Cardiac fibroblast (primary cell): ENCODE measurements at places on chromosomes 5 and 9.
A peak's percentile ranks its signal among the peaks of the same experiment; 100 is the strongest.

DNA sequence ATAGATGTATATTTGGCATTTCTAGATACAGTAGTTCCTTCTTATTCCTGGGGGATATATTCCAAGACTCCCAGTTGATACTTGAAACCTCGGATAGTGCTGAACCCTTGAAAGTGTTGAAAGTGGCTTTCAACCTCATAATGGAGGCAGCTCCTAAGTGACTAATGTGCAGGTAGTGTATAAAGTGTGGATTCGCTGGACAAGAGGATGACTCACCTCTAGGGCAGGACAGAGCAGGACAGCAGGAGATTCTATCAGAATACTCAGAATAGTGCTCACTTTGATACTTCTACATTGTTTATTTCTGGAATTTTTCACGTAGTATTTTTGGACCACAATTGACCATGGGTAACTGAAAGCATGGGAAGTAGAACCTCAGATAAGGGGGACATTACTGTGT is 1138.9 kb upstream of the WWC1 start:
- no peak for DNase-seq

DNA sequence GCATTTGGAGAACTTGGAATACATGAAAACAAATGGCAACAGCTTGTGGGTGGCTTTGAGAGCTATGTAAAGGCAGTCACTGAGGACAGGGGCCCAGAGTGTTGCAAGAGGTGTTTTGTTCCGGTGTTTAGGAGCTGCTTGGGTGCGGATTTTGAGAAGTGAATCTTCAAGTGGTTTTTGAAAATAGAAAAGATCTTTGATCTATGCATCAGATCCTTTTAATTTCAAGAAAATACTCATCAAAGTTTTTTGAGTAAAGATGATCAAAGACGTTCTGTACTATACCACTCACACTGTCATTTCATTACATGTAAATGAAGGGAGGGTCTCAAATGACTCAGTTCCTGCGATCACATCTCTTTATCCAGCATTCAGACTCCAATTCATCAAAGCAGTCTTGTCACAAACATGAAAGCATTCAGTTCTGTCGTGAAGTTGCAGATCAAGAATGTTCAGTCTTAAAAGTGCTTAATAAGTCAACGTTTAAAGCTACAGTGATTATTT is 112.5 kb downstream of the WDR41 start:
- DNase-seq = no peak

DNA sequence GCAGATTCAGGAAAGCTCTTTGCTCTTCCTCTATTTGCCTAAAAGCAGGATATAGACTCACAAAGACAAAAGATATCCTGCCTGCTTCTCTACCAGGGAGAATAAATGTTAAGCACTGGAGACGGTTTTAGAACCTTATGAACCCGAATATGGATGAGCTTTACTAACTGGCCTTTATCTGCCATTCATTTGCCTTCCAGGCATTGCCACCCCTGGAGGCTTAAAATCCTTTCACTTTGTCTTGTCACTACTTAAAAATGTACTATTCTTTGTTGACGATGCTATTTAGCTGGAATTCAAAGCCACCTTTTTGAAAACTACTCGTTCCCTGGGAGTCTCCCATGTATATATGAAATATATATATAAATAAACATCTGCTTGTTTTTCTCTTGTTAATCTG is 23.2 kb upstream of the LVRN start:
- no peak for DNase-seq

- peak; percentile 87 for DNase-seq
These were observed 108.5 kb downstream of the C9orf152 start for GRCh38 chr9:110099236-110100095.

- peak; percentile 61 for DNase-seq
These were observed 67.9 kb downstream of the NFIB start for GRCh38 chr9:14245901-14246525.

DNA sequence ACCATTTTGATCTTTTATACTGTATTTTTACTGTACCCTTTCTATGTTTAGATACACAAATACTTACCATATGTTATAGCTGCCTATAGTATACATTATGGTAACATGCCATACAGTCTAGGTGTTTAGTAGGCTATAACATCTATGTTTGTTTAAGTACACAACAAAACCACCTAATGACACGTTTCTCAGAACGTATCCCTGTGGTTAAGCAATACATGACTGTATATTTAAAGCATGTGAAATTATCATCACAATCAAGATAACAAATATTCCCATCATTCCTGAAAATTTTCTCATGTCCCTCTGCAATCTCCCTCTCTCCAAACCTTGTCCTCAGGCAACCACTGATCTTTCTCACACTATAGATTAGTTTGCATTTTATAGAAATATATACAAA is 66.4 kb upstream of the SUSD1 start:
- peak; percentile 30 for DNase-seq

GRCh38 chr5:34053133-34053532 is 10.1 kb upstream of the C1QTNF3 start:
- DNase-seq = peak; percentile 85

GRCh38 chr9:137045294-137046087 is 486 bp downstream of the NPDC1 start:
- peak; percentile 56 for DNase-seq

- DNase-seq = no peak
These were observed 21.8 kb downstream of the IRX4 start for GRCh38 chr5:1860949-1861348.

GRCh38 chr9:135454737-135455136 is 24.8 kb upstream of the PPP1R26 start:
- no peak for DNase-seq

DNA sequence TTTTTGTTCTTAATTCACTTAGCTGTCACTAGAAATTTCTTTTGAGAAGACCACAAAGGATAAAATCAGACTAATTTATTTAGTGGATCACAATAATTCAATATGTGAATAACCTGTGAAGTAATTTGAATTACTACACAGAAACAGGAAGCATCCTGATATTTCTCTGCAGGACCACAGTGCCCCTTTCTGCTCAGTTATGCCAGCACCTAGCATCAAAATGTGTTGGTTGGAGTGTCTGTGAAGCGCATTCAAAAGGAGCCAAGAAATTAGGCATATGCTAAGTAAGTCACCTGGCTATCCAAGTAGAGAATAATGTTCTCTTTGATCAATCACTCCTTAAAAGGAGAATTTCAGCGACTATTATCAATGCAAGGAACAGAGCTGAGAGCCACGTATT is 187.5 kb downstream of the SLC12A2 start:
- no peak for DNase-seq

DNA sequence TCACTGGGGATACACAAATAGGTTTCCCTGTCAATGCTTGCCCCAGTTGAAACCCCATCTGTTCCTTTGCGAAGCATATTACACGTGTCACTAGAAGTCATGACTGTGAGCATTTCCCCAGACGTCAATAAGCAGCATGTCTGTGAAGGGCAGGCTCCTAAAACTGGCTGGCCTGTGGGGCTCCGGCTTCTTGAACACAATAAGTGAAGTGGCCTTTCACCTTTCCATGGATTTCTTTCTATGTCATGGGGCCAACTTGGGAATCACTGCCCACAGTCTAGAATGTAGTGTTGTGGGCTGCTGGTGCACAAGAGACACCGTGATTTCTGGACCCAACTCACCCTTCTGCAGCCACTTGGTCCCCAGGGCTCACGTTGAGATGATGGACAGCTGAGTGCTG is 60.4 kb upstream of the CTSL start:
- DNase-seq = no peak

DNA sequence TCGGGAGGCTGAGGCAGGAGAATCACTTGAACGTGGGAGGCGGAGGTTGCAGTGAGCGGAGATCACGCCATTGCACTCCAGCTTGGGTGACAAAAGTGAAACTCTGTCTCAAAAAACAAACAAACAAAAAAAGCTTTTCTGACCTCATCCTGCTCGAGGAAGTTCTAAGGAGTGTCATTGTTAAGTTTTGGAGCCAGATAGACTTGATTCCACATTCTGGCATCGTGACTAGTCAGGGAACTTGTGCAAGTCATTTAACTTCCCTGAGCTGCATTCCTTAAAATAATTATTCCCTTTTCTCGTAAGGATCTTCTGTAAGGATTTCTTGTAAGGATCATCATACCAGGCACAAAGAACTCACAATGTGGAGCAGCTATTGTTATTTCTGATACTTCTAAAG is 26.2 kb downstream of the SNX24 start:
- DNase-seq = peak; percentile 53
